ENCODE measurements at places on chromosomes 12 and 14.

GRCh38 chr12:47860279-47860841 lies 40.7 kb upstream of the HDAC7 start:
- no peak for DNase-seq

DNA sequence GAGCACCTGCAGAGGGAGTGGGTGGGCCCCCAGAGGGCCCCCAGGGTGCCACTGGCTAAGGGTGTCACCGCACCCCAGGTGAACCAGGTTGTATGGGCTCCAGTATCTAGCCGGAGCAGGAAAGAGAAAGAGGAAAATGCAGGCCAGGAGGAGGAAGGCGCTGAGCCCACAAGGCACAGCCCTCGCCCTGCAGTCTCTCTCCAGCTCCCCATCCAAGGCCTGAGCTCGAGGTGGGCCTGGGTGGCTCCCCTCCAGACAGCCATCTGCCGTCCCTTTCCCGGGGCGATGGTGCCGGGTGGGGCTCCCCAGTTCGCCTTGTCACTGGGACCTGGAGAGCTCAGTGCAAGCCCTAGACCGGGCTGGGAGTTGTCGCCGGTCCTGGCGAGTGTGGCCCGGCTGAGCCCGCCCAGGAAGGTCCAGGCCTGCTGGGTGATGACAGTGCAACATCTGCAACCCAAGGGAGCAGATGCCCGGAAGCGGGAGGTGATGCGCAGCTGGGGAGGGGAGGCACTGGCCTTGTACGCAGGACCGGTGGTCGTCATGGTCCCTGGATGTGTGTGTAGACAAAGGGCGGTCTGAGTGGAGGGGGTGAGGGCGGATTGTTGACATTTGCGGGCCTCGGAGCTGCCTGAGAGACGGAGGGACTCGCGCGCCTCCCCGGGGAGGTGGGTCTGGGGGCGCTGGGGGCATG lies 716 bp downstream of the TMEM179 start:
- DNase-seq: no peak

DNA sequence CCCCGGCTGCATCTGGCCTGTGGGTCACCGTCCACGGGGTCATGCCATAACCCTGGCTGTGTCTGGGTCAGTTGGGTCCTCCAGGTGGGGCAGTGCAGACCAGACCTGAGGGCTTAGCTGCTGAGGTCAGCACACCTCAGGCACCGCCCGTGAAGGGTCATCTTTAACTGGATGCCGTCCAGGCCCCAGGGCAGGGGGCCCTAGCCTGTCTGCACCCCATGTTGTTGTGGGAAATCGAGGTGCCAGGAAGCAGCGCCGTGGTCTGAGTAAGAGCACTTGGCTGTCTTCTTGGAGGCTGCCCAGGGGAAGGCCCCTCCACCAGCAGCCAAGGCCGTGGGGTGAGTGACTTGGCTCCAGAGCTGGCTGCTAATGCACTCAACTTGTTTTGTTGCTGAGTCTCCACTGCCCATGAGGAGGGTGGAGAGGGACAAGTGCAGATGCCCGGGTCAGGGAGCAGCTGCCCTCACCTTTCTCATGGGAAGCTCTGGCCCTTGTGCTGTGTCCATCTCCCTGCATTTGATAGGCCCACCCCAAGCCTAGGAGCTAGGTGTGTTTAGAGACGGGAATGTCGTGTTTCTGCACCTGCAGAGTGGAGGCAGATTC lies 317.2 kb downstream of the TMEM121 start:
- no peak for DNase-seq

DNA sequence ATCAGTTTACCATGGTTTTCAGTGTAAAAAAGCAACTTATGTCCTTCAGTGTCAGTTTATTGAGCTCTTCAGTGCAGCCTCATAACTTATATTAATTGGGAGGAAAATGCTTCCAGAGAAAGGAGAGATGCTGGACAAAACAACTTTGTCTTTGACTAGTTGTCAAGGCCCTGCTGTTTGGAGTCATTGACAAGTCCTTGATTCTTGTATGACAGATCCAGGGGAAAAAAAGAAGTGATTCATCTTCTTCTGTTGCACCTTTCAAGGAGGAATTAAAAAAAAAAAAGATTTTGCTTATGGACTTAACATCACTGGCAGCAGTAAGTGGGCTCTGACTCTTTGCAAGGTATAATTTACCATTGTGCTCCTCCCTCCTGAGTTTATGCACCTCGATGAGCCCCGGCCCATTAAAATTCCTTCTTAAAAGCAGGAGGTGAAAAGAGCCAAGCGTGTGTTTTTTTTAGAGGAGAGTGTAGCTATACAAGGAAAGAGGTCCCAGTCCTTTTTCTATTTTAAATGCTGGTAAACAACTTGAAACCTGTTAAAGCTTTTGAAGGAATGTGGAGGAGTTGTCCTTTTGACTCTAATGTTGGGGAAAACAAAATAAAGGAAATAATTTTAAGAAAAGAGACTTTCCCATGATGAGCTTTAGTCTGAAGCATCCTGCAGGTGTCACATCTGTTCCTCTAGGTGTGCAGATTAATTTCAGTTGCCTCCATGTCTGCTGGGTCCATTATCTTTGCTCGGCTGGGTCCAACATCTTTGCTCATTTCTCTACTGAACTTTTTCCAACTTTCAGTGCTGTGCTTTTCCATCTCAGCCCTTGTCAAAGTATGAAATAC lies 431.6 kb downstream of the RAD51B start:
- DNase-seq: no peak

DNA sequence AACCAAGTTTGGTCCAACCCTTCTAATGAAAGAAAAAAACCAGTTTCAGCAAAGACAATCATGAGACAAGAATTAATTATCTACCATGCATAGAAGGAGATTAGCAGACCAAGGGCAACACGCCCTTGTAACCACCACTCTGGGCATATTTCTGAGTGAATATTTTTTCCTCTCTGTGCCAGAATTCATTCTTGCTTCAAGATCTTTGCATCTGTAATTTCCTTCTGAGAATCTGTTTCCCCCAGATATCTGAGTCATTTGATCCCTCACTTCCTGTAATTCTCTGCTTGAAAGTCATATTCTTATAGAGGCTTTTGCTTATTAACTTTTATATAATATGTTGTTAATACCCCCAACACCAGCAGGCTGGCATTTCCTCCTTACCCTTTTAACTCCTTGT lies 243.7 kb downstream of the SLC16A7 start:
- DNase-seq: no peak

- no peak for DNase-seq
Measured at GRCh38 chr12:82968631-82969367, 282.1 kb downstream of the TMTC2 start.

DNA sequence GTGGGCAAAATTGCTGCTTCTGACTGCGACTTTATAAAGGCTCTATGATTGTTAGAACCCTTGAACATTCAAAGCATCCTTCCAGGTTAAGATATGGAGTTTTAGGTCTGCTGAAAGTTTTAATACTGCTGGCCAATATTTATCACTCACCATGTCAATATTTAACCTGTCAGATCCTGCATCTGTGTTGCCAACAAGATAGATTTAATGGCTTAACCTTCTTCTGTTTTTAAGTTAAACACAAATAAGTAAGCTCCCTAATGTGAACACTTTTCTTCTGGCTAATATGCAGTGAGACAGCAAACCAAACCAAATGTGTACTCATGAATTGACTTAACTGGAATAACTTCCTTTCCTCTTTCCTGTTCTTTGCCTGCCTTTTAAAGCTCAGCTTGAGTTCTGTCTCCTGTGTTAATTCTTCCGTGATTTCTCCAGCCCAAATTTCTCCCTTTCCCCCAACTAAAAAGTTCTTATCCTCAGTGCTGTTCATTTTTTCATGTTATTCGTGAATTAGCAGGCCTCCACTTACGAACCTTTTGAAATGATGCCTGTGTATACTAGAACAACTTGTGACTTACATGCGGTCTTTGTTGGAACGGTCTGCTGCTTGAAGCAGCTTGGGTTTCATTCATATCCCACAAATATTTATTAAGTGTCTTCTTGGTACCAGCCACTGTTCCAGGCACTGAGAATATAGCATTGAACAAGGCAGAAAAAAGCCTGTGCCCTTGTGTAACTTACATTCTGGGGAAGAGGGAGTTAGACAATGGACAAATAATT lies 9.1 kb downstream of the FBXW8 start:
- DNase-seq: no peak

DNA sequence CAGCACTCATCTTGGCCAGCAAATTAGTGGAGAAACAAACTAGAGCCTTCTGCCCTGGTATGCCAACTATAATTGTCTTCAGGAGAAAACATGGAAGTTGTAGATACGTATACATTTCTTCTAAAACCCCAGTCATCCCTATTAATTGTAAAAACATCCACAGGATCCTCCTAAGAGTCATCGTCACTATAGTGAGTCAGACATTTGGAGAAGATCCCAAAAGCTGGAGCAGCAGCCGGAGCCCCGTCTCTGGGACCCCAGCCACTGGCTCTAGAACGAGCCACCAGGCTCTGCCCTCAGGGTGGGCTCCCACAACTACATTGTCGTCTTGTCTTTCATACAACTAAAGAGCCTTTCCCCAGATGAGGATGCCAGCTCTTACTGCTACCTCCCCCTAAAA lies 15.5 kb downstream of the PRKAB1 start:
- DNase-seq: peak; percentile 22

- no peak for DNase-seq
Measured at GRCh38 chr14:20419419-20419818, 6.1 kb upstream of the TEP1 start.

DNA sequence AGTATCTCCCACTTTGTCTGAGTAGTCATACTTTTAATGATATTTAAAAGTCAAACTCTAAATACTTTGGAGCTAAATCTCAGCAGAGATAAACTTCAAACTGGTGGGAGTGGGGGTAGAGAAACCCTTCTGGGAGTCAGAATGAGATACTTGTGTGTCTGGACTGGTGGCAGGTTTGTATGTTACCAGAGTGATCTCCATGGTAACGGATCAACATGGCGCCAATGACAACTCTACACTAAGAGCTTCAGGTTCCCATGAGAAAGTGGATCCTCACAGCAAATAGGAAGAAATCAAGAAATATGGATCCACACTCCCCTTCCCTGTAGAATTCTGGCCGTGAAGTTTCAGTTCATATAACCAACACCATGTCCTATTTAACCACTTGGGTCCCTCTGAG lies 121.9 kb downstream of the ETV6 start:
- no peak for DNase-seq

GRCh38 chr12:32477714-32478113 lies 78.4 kb downstream of the FGD4 start:
- DNase-seq: no peak

GRCh38 chr12:101775816-101776215 lies 36.6 kb upstream of the SYCP3 start:
- DNase-seq: no peak

GRCh38 chr14:38042322-38042721 lies 165.4 kb upstream of the SSTR1 start:
- peak; percentile 76 for DNase-seq

GRCh38 chr12:119206348-119207062 lies 27.8 kb downstream of the HSPB8 start:
- no peak for DNase-seq

GRCh38 chr12:29208936-29209701 lies 60.0 kb downstream of the FAR2 start:
- no peak for DNase-seq

DNA sequence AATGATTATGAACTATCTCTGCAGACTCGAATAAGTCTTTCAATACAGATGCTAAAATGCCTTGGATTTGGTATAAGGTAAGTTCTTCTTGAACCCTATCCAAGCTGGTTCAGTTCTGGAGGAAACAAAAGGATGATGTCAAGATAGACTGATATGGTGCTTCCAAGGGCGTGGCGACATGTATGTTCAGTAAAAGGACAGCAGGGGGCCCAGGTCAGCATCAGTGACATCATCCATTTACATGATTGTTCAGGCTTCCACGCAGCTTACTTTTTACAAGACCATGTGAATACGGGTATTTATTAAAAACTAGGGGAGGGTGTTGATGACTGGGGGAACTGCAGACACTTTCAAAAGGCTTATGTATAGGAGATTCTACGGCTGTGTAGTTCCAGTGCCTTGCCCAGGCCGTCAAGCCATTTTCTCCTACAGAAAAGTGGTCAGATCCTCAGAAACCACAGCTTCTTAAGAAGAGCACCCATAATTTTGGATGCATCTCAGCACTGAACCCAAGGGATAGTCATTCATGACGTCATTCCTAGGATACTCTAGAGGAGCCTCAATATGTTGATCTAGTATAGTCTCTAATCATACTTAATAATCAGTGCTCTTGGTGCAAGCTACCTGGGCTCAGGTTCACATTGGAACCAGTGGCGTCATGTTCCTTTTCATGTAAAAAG lies 527.7 kb downstream of the FUT8 start:
- peak; percentile 1 for DNase-seq

DNA sequence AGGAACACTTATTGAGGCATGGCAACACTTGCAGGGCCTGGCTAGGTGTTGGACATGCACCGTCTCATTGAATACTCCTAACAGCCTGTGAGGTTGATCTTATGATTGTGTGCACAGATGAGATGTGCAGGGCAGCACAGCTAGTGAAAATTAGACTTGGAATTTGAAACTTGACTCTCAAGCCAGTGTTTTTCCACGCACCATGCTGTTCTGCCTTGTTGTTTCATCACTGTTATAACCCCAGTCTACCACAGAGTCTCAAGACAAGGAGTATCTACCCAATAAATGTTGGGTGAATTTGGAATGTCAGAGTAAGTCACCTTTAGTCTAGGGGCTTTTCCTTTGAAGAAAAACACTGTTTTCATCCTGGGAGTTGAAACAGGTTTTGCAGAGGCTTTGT lies 55.8 kb upstream of the LRIG3 start:
- DNase-seq: no peak

- no peak for DNase-seq
Measured at GRCh38 chr14:36900846-36901245, 239.2 kb downstream of the PAX9 start.

DNA sequence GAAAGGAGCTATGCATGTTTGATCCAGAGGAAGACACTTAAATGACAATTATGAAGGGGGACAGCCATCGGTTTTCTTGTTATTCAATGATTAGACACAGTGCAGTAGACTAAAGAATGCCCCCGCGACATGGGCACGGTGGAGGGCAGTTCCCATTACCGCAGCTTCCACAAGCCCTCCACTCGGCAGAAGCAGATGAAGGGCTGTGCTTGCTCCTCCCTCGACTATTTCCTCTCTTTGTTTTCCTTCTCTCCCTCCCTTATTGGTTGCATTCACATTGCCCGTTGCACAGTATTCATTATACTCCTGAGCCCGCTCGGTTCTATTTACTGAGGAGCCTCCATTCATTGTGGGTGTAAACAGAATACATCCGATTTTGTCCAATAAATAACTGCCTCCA lies 138.8 kb upstream of the RASSF8 start:
- DNase-seq: no peak

DNA sequence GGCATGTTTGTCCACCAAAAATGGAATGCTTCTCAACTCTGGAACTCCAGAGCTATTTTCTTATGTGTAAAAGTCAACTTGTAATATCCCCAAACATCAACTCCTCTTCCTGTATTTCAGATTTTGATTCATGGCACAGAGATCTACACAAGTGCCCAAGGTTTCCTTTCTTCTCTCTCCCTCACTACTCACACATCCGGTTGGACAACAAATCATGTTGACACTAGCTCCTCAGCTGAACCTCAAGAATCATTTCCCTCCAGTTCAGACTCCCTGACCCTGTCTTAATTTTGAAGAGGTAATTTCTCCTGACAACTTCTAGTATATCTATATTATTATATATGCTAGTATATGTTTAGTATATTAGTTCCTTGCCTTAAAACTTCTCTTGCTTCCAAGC lies 485.4 kb upstream of the CCDC196 start:
- no peak for DNase-seq

GRCh38 chr12:9760120-9760519 lies 581 bp downstream of the CD69 start:
- DNase-seq: no peak

- no peak for DNase-seq
Measured at GRCh38 chr12:78792052-78792698, 72.4 kb upstream of the SYT1 start.
